ENCODE measurements at places on chromosomes 12 and 14.

GRCh38 chr14:81172881-81173280 lies 47.9 kb downstream of the GTF2A1 start:
- DNase-seq: no peak

- DNase-seq: no peak
These were observed 595 bp downstream of the PLEK2 start for GRCh38 chr14:67411370-67411769.

DNA sequence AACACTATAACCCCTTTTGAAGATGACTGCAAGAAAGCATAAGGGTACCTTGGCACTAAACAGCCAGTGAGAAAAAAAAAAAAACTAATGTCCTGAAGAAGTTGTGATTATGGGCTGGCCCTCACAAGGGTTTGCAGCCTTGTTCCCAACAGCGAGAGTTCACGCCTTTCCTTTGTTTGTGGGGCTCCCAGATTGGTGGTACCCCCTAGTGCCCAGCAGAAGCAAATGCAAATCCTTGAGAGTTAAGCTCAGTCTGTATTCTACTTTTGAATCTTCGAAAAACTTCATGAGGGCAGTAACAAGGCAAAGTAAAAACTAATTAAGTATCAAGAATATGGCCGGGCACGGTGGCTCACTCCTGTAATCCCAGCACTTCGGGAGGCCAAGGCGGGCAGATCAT lies 238.9 kb upstream of the LMO3 start:
- no peak for DNase-seq

DNA sequence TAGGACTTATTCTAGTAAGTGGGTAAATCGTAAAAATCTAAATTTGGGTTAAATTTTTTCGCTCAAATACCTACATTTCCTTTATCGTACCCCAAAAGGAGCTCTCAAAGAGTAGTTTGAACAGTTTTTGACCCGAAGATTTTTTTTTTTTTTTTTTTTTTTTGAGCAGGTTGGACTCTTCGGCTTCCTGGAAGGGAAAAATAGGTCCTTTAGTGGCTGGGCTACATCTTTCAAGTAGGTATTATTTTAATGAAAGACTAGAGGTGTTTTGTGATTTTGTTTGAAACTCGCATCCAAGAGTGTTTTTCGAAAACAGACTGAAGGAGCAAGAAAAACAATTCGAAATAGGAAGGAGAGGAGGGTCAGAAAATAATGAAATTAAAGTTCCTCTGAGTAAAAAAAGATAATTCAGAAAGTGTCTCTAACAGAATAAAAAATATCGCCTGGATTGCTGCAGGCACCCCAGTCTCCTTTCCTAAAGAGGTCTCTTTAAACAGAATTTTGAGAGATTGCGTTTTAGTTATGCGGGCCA lies 6.0 kb downstream of the CDKN1B start:
- no peak for DNase-seq

- DNase-seq: no peak
These were observed 39.2 kb downstream of the ZFP36L1 start for GRCh38 chr14:68753690-68754089.

GRCh38 chr14:59199205-59199604 lies 10.7 kb downstream of the DAAM1 start:
- no peak for DNase-seq

- DNase-seq: no peak
These were observed 3.3 kb upstream of the GALC start for GRCh38 chr14:87996291-87996592.

- peak; percentile 37 for DNase-seq
These were observed 83.0 kb upstream of the CCDC196 start for GRCh38 chr14:66403183-66403582.

DNA sequence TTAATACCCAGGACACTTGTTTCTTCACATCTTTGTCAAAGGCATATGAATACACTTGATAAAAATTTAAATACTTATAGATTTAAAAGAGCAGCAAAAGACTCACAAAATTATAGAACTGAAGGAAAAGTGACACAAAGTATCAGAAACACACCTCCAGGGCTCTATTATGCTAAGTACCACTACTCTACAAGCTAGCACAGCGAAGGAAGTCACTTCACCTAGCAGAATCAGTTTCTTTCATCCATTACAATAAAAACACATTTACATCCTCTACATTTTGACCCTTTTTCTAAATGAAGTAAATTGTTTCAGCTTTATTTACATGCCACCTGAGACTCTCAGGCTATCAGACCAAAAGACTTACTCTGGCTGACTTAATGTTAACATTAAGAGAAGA lies 26.6 kb upstream of the PTPRB start:
- no peak for DNase-seq

All from Ammon's horn (tissue), 1 donor.